ENCODE measurements at places on chromosomes 3 and 15. TPM values are rescaled to one million over a fixed set of nuclear protein-coding genes. Genes with fewer than 3 reads are reported as not detected.

Gene POC1A
- 4.6 TPM for total RNA-seq

Gene C2CD4A
- total RNA-seq = not detected

Gene PCOLCE2
- 2.4 TPM for total RNA-seq

Gene ADCY5
- 4.0 TPM for total RNA-seq

Gene ZPLD1
- 0.10 TPM for total RNA-seq

Gene BLM
- total RNA-seq = 6.3 TPM

Gene CCDC39
- total RNA-seq = not detected

Gene MESP1
- total RNA-seq = 1.6 TPM

Gene CCR9
- not detected for total RNA-seq

Gene C3orf49
- not detected for total RNA-seq

All from skin of body (tissue), 3 donors.